Fibroblast of lung (primary cell): ENCODE measurements at places on chromosomes 2 and 18. TPM values are rescaled to one million over a fixed set of nuclear protein-coding genes. Genes with fewer than 3 reads are reported as not detected.
A peak's percentile ranks its signal among the peaks of the same experiment; 100 is the strongest.

The PLB1 gene
- 1.3 and 1.8 TPM in 2 replicates for total RNA-seq

The SAP130 gene
- 2.6 and 4.5 TPM in 2 replicates for total RNA-seq

GRCh38 chr2:53314718-53315117, 452.9 kb upstream of the CHAC2 start:
- DNase-seq: peak; percentile 23
- no peaks in the 10 kb centered on the region for H3K27me3 ChIP-seq
- H3K27ac ChIP-seq: no peak overlapping the region

GRCh38 chr2:159716857-159717256, 4.6 kb downstream of the MARCHF7 start:
- H3K27ac ChIP-seq: no peak overlapping the region
- H3K4me3 ChIP-seq: no peak overlapping the region
- no peak for DNase-seq

The ATRAID gene
- total RNA-seq: 202 and 235 TPM in 2 replicates

The PDE11A gene
- total RNA-seq: 0.33 TPM in 1 of 2 replicates, not detected in the other

GRCh38 chr2:30716123-30716900, 90.9 kb downstream of the CAPN13 start:
- H3K27ac ChIP-seq: no peak overlapping the region
- no peak for DNase-seq
- H3K27me3 ChIP-seq: no peaks in the 10 kb centered on the region

- no peak overlapping the region for H3K27ac ChIP-seq
- no peaks in the 10 kb centered on the region for H3K4me1 ChIP-seq
- H3K27me3 ChIP-seq: no peaks in the 10 kb centered on the region
- DNase-seq: peak; percentile 27
Observed at GRCh38 chr2:101012706-101013181, 10.7 kb downstream of the RPL31 start.

DNA sequence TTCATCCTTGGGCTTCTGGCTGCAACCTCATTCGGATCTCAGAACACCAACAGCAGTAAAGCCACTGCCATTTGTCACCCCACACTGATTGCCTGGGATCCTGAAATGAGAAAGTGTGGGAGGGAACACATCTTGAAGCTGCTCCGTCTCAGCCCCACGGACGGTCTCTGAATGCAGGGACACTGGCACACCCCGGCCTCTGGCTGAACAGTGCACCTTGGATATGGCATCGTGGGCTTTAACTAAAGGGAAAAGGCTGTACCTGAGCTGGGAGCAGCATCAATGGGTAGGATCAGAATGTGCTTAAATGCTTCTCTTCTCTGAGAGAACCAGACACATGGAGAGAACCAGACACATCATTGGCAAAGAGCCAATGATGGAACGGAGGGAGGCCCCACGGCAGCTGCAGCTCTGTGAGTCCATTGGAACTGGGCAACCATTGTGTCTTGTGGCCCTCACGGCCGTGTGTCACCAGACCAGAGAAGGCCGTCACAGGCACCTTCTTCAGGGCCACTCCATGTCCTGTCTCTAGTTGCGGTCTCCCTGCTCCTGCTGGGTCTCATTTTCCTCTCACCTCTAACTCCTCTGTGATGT, 193.4 kb upstream of the MYT1L start:
- no peaks in the 10 kb centered on the region for H3K36me3 ChIP-seq
- H3K4me3 ChIP-seq: no peak overlapping the region
- DNase-seq: no peak
- no peaks in the 10 kb centered on the region for H3K27me3 ChIP-seq
- H3K27ac ChIP-seq: no peak overlapping the region
